AG09309 (cell line): ENCODE measurements at places on chromosomes 2 and 18.

DNA sequence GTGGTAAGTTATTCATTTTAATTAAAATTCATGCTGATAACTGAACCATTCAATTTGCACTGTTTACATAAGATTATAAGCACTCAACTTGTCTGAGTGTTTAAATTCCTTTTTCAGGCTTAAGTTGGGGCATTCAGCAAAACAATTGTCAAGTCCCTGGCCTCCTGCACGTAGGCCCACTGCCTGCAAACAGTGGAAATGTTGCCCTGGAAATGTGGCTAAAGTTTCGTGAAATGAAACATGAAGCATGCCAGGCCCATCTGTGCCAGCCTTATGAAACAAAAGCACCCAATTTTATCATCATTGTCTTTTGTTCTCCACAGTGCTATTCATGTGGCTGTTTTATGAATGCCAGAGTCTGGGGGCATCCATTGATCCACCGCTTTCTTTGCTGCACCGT lies 163.7 kb downstream of the PTGR3 start:
- no peak for DNase-seq

GRCh38 chr18:25639596-25639995 lies 287.6 kb upstream of the ZNF521 start:
- DNase-seq = no peak

DNA sequence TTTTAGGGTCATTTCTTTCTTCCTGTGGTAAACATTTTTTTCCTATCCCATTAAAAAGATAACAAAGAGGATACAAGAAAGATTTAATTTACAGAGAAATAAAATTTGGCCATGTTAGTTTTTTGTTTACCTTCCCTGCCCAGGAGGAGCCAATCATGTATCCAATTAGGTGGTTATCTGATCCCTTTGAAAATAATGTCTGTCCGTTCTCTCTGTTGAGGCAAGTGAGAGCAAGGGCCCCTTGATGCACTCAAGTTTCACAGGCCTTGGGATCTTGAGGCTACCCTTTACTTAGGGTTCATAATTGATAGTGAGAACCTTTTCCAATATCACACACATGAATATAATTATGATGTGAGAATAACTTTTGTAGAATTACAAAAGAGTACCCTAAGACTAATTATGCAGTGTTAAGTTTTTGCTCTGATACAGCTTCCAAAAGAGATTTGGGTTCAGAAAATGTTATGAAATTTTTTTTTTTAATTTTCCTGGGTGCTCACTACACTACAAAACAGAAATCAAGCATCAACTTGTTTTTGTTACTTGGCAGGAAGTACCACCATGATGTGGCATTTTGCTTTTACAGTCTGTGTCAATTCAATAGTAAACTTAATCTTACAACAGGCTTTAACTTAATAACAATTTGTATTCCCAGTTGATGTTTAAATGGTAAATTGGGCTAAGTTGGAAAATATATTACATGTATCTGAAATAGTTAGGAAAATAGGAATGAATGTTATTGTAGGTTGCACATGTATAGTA lies 42.0 kb downstream of the AFTPH start:
- DNase-seq = no peak

GRCh38 chr2:235670974-235671787 lies 177.3 kb downstream of the AGAP1 start:
- no peak for DNase-seq
